ENCODE measurements at places on chromosomes 6 and 20. TPM values are rescaled to one million over a fixed set of nuclear protein-coding genes. Genes with fewer than 3 reads are reported as not detected.

Gene CFAP206
- total RNA-seq, result not detected

Gene ANGPT4
- total RNA-seq, result under 0.01 TPM

Gene SIRPB1
- total RNA-seq, result 3.7 TPM

Gene SNX14
- total RNA-seq, result 117 TPM

Gene IFT52
- total RNA-seq, result 45.4 TPM

Gene BMP5
- 11.5 TPM for total RNA-seq

Gene LST1
- total RNA-seq, result 3.7 TPM

Gene COL9A1
- 7.8 TPM for total RNA-seq

Gene PBOV1
- total RNA-seq, result not detected

Gene CYP39A1
- 6.3 TPM for total RNA-seq

Gene ZFP57
- not detected for total RNA-seq

Gene PXDC1
- total RNA-seq, result 14.1 TPM

Gene NFKBIE
- 6.3 TPM for total RNA-seq

Gene TDRD6
- total RNA-seq, result 0.52 TPM

Gene SLC44A4
- 0.52 TPM for total RNA-seq

Gene CST7
- 1.0 TPM for total RNA-seq

Gene FAM83D
- 4.2 TPM for total RNA-seq

All from skeletal muscle tissue (tissue), 5 donors.